SHP77 treated with DMSO at 0.1 percent for 48 hours (cell line): ENCODE measurements at places on chromosomes 3 and 15.
A peak's percentile ranks its signal among the peaks of the same experiment; 100 is the strongest.

DNA sequence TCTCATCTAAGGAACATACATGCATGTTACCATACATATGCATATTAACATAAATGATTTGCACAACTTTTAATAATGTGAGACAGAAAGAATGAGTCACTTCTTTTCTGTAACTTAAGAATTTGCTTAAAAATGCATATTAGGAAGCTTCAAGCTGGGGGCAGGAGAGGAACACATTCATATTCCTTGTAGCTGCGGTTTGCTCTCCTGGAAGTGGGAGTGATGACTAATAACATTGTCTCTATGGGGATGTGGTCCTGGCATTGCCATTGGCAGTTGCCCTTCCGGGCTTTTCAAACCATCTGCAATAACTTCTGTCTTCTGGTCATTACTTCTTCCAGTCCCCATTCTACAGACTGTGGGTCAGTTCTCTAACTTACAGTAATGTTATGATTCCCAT lies 15.6 kb downstream of the CHST2 start:
- no peak for DNase-seq

GRCh38 chr3:119809249-119810017 lies 27.5 kb downstream of the NR1I2 start:
- DNase-seq = no peak

- DNase-seq = no peak
Measured at GRCh38 chr15:38826880-38827279, 262.3 kb upstream of the RASGRP1 start.

- peak; percentile 3 for DNase-seq
Measured at GRCh38 chr15:101251830-101252820, at the start of gene CHSY1. TSS of gene CHSY1 (minus strand) at chr15:101252048. CDS start at chr15:101251456, 592 bp downstream.

DNA sequence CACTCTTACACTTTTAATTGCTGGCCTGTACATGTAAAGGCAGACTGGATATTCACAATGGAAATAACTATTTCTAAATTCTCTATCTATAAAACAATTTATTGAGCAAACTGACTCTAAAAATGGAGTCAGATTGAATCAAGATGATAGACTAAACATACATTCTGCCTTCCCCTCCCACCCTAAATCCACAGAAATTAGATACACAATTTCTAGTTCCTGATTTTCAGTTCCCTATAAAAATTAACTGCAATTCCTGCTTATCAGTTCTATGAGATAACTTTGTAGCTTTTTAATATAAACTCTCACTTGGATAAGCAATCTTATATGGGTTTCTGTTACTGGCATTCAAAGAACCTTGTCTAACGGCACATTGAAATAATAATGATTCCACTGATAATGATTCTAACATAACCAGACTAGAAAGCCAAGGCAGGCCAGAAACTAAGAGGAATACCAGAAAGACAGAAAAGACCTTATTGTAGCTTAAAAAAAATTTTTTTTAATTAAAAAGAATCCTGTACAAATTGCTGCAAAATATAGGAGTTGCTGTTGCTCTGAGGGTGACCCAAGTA lies 33.1 kb downstream of the TBC1D5 start:
- no peak for DNase-seq

GRCh38 chr3:109825971-109826810 lies 488.8 kb upstream of the DPPA4 start:
- no peak for DNase-seq

- DNase-seq = peak; percentile 70
Measured at GRCh38 chr15:41661518-41662225, 1.5 kb downstream of the MGA start.

GRCh38 chr15:70189826-70190695 lies 92.3 kb upstream of the TLE3 start:
- DNase-seq = no peak

DNA sequence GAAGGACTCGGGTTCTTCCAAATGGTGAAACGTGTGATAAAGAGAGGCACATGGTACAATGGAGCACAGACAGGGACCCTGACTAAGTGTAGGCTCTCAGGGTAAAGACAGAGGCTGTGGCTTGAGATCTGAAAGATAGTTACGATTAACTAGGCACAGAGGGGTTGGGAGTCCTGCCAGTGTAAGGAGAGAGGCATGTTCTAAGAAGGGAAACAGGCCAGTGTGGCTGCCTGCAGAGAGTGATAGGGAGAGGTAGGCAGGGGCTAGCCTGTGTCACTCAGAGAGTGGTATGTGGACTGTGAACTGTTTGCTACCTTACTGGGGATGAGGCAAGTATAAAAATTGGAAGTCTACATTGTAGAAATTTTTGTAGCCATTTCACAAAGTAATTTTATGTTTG lies 109.5 kb downstream of the PEX5L start:
- no peak for DNase-seq

DNA sequence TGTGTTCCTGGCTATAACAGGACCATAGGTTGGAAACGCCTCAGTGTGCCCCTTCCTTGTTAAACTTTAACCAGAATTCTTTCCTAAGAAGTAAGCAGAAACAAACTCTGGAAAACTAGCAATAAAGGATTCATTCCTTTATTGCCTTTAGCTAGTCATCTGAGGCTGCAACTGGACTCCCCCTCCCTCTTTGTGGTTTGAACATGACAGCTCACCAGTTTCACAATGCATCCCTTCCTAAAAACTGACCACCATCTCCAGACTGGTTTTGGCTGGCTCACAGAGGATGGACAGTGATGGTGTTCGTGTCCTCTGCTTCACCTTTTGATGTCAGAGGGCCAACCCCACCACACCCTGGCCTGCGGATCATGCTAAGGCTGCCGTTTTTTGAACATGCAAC lies 27.9 kb upstream of the TGFBR2 start:
- no peak for DNase-seq

- DNase-seq = no peak
Measured at GRCh38 chr3:177715980-177716379, 518.7 kb upstream of the TBL1XR1 start.

DNA sequence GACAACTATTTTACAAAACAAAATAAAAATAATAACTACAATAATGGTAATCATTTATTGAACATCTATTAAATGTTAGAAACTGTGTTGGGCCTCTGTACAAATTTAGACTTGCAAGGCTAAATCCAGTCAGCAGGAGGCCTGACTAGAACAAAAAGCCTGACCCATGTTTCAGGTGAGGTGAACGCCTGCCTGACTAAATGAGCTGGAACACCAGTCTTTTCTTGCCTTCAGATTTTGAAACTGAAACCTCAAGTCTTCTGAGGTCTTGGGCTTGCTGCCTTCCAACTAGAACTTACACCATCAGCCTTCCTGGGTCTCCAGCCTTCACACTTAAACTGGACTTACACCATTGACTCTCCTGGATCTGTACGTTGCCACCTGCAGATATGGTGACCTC lies 706.9 kb downstream of the TBL1XR1 start:
- DNase-seq = no peak

DNA sequence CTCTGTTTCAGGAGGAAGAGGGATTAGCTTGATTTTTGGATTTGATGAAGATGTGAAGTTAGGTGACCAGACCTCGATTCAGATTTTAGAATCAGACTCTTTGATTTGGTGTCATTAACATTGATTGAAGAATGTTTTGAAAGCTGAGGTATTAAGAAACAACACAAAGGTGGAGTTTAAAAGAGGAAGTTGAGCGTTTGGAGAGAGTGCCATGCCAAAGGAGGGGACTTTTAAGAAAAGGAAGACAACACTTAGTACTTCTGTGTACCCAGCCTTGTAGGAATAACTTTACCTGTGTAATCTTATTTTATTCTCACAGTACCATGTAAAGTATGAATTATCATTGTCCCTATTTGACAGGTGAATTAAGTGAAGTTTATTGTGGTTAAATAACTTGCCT lies 34.4 kb downstream of the PPARG start:
- DNase-seq = no peak

- DNase-seq = no peak
Measured at GRCh38 chr3:170717410-170718402, 131.8 kb upstream of the SLC7A14 start.

GRCh38 chr3:50502584-50503423 lies 630 bp downstream of the CACNA2D2 start:
- DNase-seq = no peak

DNA sequence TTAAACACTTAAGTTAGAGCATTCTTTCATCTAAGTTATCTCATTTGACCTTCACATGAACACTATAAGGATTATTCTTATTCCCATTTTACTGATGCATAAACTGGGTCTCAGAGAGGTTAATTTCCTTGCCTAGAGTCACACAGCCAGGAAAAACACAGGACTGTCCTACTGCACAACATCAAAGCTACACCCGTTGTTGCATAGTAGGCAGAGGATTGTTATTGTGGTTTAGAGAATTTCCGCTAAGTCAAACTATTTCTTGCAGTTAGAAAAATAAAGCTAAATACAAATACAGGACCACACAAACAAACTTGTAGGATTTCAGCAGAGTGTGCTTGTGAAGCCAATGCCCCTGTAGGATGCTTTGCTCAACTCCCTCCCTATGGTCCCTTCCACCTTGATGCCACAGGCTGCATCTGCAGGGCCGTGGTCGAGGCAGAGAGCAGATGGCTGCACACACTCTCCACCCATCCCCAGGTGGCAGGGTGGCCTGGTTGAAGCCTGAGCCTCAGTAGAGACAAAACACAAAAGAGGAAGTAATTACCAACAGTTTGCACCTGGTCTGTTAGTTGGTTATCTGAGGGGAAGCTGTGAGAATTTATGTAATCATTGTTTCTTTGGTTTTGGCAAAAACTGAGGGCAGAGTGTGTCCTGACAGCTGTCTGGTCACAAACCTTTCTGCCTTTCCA lies 41.1 kb upstream of the SKOR1 start:
- no peak for DNase-seq

DNA sequence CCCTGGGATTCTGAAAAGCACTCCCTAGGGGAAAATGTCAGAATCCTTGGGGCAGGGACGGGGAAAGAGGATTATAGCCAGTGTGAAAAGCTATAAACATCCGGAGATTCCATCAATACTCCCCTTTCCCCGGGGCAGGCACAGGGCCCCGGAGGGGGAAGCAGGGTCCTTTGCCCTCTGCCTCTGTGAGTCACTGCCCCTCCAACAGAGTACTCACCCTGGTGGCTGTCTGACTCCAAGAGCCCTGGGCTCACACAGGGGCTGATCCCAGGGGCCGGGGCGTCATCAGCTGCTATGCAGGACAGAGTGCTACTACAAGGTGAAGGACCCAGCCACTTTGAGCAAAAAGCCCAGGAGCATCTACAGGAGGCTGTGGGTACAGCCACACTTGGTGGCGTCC lies 133.0 kb upstream of the PRR20G start:
- no peak for DNase-seq

DNA sequence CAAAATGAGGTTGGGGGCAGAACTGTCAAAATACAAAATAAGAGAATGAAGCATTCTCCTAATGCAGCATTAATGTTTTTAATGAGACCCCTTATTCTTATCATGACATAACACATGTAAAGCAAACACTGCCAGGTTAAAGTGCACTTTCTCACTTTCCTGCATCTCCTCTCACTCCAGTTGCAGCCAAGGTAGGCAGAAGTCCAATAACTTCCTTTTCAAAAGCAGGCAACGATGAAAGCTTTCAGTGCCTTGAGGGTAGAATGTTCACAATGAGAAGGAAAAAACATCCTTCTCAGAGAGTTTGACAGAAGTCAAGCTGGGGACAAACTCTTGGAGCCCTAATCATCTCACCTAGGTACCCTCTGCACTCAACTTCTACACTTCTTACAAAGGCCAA lies 59.5 kb downstream of the FAIM start:
- DNase-seq = no peak

DNA sequence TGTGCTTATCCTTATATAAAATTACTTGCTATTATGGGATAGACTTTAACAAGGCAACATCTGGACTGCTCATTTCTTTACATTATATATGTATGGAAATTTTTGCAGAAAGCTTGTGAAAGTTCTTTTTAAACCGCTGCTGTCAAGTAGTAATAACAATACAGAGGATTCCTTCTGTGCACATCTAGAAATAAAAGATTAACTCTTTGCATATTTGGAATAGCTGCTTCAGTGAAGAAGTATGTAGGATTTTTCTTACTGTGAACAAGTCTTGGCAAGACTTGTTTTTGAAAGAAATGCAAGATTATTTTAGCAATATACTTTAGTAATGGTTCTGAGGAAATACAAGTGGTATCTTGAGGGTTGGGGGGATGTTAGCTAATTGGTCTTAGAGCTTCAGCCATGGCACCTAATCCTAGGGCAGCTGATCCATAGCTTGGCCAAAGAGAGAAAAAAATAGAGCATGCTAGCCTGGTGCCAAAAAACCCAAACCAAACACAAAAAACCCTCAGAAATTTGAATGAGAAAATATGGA lies 4.3 kb downstream of the PRKCI start:
- no peak for DNase-seq

DNA sequence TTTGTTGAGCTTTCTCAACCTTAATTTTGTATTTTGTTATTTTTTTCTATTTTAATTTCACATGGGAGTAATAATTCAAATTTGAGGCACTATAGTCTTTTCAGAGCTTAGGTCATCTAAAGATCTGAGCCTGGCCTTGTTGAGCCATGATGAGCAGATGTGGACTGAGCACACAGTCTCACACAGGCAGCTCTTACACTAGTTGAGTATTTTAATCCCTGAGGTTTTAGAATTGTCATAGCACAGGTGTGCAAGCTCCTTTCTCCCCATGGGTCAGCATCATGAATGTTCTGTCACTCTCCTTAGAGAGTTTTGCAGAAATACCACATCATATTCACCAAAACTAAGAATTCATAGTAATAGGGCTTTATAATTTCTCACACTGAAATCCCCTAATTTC lies 4.9 kb downstream of the ZBTB38 start:
- DNase-seq = no peak

- no peak for DNase-seq
Measured at GRCh38 chr15:80550908-80551260, 144.2 kb upstream of the ABHD17C start.

DNA sequence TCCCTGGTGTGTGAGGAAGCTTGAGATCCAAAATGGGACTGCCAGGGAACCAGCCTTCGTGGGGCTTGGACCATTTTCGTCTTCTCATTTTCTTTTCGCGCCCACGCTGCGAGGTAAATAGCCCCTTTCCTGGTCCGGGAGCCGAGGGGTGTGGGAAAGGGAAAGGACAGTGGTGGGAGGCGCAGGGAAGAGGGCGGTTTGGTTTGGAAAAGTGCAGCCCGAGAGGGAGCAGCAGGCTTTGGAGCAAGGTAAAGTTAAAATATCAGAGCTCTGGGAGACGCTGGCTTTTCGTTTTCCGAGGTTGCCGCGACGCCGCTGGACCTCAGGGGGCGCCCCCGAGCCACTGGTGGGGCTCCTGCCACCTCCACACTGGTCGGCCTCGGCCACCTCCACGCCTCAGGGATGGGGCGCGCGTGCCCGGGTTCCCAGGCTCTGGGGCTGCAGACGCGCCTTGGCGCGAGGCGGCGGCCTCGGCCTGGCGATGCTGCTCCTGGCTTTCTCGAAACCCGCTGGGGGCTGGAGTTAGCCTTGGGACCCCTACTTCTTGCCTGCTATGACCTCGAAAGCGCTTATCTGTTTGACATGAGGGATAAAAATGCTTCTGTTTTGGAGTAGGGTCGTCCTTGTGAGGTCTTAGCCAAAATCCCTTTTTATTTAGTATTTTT lies 3.2 kb downstream of the PTPRG start:
- DNase-seq = no peak

DNA sequence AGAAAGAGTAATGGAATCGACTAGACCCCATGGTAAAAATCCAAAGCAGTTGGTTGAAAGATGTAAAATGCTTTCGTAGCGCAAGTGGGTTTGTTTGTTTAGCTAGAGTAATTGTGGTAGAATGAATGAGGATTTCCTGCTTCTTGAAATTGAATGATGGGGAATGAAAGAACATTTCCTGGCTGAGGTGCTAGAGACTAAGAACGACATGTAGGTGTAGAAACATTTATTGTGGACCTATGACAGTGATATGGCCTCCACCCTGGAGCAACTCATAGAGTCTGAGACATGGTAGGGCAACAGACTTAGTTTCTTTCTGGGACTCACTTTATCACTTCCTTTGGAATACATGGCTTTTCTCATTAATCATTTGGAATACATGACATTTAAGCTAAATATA lies 467.6 kb upstream of the CFAP20DC start:
- no peak for DNase-seq
